ENCODE measurements at places on chromosomes 1 and 21. TPM values are rescaled to one million over a fixed set of nuclear protein-coding genes. Genes with fewer than 3 reads are reported as not detected.

- no peaks in the 10 kb centered on the region for H3K4me1 ChIP-seq
- H3K36me3 ChIP-seq = no peaks in the 10 kb centered on the region
- no peak overlapping the region for H3K27ac ChIP-seq
- no peak overlapping the region for H3K4me3 ChIP-seq
These were observed 108.0 kb downstream of the PAX7 start for GRCh38 chr1:18738617-18739016.

- H3K4me3 ChIP-seq = no peak overlapping the region
- DNase-seq = no peak
- H3K4me1 ChIP-seq = no peaks in the 10 kb centered on the region
- no peak overlapping the region for H3K27ac ChIP-seq
- no peaks in the 10 kb centered on the region for H3K27me3 ChIP-seq
- no peaks in the 10 kb centered on the region for H3K36me3 ChIP-seq
These were observed 184.5 kb downstream of the RGS7 start for GRCh38 chr1:241172486-241172885.

- no peak overlapping the region for H3K27ac ChIP-seq
- no peaks in the 10 kb centered on the region for H3K4me1 ChIP-seq
- no peak for DNase-seq
- no peak overlapping the region for H3K4me3 ChIP-seq
These were observed 77.3 kb downstream of the DHRS3 start for GRCh38 chr1:12540580-12541273.

DNA sequence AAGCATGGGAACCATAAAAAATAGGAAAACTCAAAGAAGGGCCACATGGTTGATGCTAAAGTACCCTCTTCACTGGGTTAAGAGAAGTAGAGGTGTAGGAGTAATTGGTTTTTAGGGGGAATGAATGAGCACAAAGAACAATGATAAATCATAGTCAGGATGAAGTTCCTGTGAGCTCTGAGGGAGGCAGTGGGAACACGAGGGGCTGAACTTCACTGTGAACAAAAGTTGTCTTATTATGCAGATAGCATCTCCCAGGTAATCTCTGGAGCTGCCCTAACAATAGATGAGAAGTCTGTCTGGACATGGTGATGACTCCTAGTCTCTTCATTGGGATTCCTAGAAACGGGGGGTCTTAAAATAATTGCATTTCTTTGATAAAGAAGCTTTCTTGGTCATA, 127.9 kb downstream of the DNM3 start:
- H3K4me3 ChIP-seq = no peak overlapping the region
- no peaks in the 10 kb centered on the region for H3K36me3 ChIP-seq
- no peaks in the 10 kb centered on the region for H3K27me3 ChIP-seq

- H3K36me3 ChIP-seq = no peaks in the 10 kb centered on the region
- peak; percentile 60 for DNase-seq
- H3K4me1 ChIP-seq = peaks cover 13% of the 10 kb centered on the region
- H3K27ac ChIP-seq = peak overlapping the region; percentile 98
- peak overlapping the region; percentile 67 for H3K4me3 ChIP-seq
These were observed 629 bp downstream of the TAF5L start for GRCh38 chr1:229625071-229625914.

RNASEL gene
- total RNA-seq = 14.3 TPM

DNA sequence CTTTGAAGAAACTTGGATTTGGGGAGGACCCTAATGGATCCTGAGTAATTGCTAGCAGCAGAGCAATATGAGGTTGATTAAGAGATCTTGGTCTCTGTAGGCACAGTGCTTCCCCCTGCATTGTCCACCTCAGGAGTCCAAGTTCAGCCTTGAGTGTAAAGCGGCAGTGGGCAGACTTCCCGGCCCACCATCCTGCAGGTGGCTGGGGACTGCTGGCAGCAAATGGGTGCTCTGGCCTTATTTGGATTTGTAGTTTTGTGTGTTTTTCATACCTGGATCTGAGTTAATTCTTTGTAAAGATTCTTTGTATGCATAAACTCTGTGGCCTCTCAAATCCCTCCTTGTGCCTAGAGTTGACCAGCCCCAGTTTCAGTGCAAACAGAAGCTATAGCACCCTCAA, 7.6 kb downstream of the BARHL2 start:
- peaks cover 10% of the 10 kb centered on the region for H3K4me1 ChIP-seq
- H3K4me3 ChIP-seq = no peak overlapping the region
- no peak overlapping the region for H3K27ac ChIP-seq
- no peaks in the 10 kb centered on the region for H3K36me3 ChIP-seq
- no peak for DNase-seq
- peaks cover 94% of the 10 kb centered on the region for H3K27me3 ChIP-seq

DNA sequence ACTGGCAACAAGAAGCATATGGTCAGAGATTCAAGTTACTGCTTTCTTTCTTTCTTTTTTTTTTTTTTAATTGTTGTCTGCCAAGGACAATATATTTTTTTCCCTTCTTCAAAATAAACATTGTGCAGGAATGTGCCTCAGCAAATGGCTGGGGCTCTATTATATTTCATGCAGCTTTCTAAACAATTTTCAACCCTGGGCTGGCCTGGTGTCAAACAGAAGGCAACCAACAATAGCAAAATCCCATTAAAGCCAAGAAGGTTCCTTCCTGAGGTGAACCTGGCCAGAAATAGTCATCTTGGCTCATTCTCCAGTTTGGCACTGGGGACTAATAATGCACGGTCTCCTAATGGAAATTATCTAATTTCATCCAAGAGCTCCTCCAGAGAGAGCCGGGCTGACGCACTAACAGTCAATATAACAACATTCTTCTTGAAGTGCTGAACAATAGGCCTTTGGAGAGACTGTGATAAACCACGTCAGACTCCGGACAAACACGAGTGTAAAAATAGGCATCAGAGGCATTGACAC, 35.7 kb upstream of the HLX start:
- H3K27me3 ChIP-seq = no peaks in the 10 kb centered on the region
- no peaks in the 10 kb centered on the region for H3K4me1 ChIP-seq
- no peak overlapping the region for H3K27ac ChIP-seq
- peak; percentile 18 for DNase-seq

DNA sequence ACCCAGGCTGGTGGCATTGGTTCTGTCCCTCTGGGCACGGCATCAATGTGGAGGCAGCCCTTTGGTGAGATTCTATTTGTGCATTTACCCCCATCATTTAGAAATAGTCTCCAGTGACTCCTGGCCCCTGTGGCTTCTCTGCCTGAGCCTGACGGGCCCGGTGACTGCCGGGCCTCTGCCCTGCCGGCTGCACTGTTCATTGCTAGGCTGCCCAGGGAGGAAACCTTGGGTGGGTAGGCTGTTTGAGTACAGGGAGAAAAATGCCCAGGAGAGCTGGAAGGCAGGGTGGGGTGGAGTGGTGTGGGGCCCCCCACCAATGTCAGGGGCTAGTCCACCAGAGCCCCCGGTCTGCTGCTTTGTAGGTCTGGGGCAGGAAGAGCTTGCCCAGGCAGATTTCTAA, 23.4 kb upstream of the EDN2 start:
- H3K36me3 ChIP-seq = peaks cover 6% of the 10 kb centered on the region
- H3K4me3 ChIP-seq = no peak overlapping the region
- no peak for DNase-seq
- H3K27ac ChIP-seq = no peak overlapping the region

PLCH2 gene
- total RNA-seq = 0.22 TPM

GRCh38 chr1:203442821-203443220, 32.8 kb upstream of the PRELP start:
- H3K36me3 ChIP-seq = no peaks in the 10 kb centered on the region
- DNase-seq = no peak
- H3K4me3 ChIP-seq = no peak overlapping the region
- no peaks in the 10 kb centered on the region for H3K4me1 ChIP-seq
- H3K27ac ChIP-seq = no peak overlapping the region

IBA57 gene
- 40.6 TPM for total RNA-seq

DNA sequence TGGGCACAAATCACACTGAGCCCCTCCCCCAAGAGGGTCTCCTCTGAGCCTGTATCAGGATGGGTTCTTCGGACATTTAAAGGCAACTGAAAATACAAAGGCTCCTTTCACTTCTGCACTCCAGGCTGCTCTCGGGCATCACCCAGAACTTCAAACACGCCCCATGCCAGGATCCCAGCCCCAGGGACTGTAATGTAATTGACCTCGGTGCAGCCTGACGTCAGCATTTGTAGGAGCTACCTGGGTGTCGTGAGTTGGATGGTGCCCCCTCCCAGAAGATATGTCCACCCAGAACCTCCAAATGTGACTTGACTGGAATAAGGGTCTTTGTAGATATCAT, 95.2 kb downstream of the PSMG1 start:
- H3K4me3 ChIP-seq = no peak overlapping the region
- no peaks in the 10 kb centered on the region for H3K4me1 ChIP-seq

DNA sequence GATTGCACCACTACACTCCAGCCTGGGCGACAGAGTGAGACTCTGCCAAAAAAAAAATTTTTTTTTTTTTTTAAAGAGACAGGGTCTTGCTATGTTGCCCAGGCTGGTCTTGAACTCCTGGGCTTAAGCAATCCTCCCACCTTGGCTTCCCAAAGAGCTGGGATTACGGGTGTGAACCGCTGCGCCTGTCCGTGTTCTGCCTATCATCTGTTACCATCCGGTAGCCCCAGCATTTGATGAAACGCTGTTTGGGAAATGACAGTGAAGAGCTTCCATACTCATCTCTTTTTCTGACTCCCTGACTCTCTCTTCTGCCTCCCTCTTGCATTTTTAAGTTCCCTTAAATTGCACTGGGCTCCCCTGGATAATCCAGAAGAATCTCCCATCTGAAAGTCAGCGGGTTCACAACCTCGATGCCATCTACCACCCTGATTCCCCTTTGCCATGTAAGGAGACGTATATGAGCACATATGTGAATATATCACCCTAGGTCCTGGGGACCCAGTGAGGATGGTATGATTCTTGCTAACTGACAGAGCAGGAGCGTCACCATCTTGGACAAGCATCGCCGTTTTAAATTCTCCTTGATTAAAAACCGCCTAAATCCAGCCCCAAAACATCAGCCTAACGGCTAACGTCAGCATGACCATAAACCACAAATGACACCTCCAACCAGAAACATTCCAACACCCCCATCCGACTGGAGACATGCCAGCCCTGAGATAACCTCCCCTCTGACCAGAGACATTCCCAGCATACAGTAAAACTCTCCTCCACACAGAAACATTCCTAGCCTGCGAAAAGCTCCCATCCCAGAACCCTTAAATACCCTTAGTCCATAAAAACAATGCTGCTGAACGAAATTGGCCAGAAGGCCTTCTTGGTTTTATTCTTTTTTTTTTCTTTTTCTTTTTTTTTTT, 12.4 kb downstream of the TNFRSF8 start:
- H3K36me3 ChIP-seq = no peaks in the 10 kb centered on the region
- no peak overlapping the region for H3K4me3 ChIP-seq
- no peaks in the 10 kb centered on the region for H3K4me1 ChIP-seq
- no peak for DNase-seq
- H3K27me3 ChIP-seq = no peaks in the 10 kb centered on the region

CHODL gene
- total RNA-seq = 1.6 TPM

- DNase-seq = no peak
- peaks cover 2% of the 10 kb centered on the region for H3K4me1 ChIP-seq
- H3K36me3 ChIP-seq = no peaks in the 10 kb centered on the region
- H3K27ac ChIP-seq = no peak overlapping the region
- no peaks in the 10 kb centered on the region for H3K27me3 ChIP-seq
These were observed 20.3 kb upstream of the RGS8 start for GRCh38 chr1:182704677-182705076.

IGSF8 gene
- total RNA-seq = 18.5 TPM

DNA sequence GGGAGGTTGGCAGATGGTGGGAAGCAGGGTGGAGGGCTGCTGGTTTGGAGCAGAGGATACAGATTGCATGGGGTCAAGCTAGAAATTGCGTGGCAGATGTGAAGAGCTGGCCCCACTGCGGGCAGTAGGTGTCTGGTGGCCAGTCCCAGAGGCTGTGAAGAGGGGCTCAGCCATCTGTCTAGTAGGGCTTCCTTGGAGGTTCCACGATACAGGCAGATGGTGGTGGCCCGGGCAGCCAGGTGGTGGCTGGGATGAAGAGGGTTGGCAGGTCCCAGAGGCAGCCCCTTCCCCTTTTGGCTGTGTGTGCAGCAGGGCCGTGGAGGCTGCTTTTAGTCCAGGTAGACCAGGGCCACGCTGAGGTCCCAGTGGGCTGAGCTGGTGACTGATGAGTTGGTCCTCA, 16.6 kb downstream of the PSEN2 start:
- no peak overlapping the region for H3K4me3 ChIP-seq
- H3K4me1 ChIP-seq = peaks cover 14% of the 10 kb centered on the region
- H3K27ac ChIP-seq = no peak overlapping the region
- no peak for DNase-seq
- peaks cover 44% of the 10 kb centered on the region for H3K36me3 ChIP-seq

NHLH1 gene
- not detected for total RNA-seq

B3GALT5 gene
- total RNA-seq = not detected

DNA sequence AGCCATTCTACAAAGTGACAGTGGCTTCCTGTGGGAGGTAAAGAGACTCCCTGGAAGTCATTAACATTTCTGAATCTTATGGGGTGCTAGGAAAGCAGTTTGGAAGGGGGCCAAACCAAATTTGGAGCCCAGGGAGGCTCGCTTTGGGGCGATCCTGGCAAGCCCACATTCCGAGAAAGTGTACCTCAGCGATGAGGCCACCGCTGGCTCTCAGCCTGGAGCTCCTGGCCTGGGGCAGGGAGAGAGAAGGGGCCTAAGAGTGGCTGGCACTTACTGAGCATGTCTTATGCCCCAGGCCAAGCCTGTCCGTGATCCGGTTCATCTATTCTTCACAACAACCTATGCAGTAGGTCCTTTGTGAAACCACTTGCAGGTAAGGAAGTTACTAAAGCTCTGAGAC, 98.8 kb downstream of the CCDC185 start:
- no peaks in the 10 kb centered on the region for H3K36me3 ChIP-seq
- no peaks in the 10 kb centered on the region for H3K4me1 ChIP-seq
- H3K27me3 ChIP-seq = no peaks in the 10 kb centered on the region
- H3K4me3 ChIP-seq = no peak overlapping the region
- no peak for DNase-seq

- peak overlapping the region; percentile 46 for H3K4me3 ChIP-seq
- peak overlapping the region; percentile 85 for H3K27ac ChIP-seq
- H3K36me3 ChIP-seq = peaks cover 20% of the 10 kb centered on the region
- peak; percentile 41 for DNase-seq
- no peaks in the 10 kb centered on the region for H3K27me3 ChIP-seq
These were observed 6.0 kb upstream of the SF3A3 start for GRCh38 chr1:37995751-37996345.

SYT2 gene
- not detected for total RNA-seq

NTRK1 gene
- total RNA-seq = 0.26 TPM

TIAM1 gene
- 22.8 TPM for total RNA-seq
